ENCODE measurements at places on chromosomes 1 and 21.

GRCh38 chr1:93186667-93187066 lies 6.1 kb downstream of the CCDC18 start:
- no peak for DNase-seq

GRCh38 chr21:42722153-42722552 lies 68.7 kb downstream of the PDE9A start:
- DNase-seq: no peak

DNA sequence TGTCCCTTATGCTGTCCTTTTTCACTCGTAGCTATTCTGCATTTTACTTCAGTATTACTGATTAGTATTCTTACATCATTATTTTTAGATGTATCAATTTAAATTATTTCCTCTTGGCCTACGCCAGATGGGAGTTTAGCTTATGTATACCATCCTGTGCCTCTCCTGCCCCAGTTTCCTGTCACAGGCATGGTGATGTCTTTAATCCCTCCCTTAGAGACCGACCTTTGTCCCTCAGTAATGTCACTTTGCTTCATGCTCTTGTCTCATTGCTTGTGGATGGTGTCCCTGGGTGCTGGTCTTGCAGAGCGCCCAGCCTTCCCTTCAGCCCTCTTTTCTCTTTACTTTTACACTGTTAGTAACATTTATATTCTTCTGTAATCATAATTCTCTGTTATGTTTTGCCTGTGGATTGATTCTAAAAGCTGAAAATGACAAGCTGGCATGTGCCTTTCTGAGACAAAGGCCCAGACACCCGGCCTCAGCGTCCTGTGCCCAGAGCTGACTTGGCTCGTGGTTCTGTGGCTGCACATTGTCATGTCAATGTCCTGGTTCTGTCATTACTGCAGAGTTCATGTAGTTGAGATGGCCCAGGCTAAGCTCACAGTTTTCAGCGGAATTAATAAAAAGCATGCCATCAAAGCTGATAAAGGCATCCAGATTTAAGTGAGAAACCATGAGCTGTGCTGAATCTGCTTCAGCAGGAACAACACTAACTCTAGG lies 100.7 kb downstream of the MTR start:
- no peak for DNase-seq

DNA sequence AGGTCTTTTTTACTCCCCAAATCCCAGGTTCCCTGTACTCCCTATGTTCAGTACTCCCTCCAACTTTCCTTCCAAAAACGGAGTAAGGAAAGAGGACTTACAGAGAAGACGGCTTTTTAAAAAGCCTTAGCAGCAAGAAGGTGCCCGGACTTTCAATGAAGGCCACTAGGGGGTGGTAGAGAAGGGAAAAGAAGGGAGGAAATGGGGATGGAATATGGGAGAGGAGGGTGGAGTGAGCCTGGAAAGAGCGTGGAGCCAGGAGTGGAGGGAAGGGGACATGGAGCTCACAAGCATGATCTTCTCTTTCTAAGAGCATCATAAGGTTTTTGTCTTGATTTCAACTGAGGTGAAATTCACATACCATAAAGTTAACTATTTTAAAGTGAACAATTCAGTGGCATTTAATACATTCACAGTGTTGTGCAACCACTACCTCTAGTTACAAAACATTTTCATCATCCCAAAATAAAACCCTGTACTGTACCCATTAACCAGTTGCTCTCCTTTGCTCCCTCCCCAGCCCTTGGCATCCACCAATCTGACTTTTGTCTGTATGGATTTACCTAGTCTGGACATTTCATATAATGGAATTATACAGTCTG lies 129.9 kb downstream of the ZNF281 start:
- DNase-seq: peak; percentile 37

DNA sequence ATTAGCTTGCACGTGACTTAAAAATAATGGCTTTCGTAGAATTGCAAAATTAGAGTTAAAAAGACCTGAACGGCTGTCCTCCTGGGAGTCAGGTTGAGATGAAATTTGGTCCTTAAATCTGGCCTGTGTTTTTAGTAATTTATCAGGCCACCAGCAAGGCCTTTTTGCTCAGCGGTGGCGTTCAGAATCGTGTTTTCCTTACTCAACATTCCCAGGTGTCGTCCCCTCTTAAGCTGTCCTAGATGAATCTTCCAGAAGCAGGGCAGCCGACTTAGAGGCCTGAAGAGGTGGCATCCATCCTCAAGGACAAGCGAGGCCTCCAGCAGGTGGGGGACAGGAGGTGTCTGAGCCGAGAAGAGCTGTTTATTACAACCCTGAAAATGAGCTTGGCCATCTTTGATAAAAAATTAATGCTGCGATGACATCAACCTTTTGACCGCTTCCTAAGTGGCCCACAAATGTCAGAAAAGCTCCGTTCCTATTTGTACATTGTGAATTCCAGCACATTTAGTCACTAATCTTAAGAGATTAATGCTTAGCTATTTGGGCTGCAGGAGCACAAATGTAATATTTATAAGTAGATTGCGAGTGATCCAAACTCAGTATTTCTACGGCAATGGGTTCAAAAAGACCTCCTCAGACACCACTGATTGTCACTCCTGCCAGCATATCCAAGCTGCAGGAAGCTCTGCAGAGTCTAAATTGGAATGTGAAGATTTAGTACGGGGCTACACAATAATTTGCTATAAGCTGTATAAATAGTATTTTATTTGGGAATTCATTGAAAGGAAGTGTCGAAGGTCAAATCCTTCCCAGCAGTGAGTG lies 344.1 kb upstream of the VAMP3 start:
- no peak for DNase-seq

DNA sequence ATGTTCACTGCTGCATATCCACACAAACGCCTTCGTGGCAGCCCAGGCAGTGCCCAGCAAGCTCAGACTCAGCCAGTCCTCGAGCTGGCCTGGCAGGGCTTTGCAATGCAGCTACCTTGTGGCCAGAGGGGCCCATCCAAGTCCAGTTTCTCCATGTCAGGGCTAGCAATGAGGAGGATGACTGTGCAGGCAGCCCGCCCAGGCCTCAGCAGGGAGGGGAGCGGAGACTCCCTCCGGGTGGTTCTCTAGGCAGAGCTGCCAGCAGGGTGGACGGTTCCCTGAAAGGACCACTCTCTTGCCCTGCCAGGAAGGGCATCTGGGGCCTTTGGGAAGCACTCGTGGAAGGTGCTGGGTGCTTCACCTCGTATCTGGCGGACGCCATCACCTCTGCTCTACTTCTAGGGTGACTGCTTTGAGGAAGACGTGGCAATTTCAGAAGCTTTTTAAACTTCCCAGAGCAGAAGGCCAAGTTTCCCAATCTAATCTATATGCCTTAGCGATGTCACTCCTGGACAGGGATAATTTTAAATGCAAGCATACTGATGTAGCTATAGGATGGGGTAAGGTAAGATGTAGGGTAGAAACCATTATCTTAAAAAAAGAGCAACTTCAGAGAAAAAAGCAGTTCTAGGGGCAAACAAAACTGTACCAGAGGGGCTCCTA lies 56.2 kb downstream of the RUNX1 start:
- DNase-seq: no peak

- DNase-seq: no peak
Observed at GRCh38 chr1:204287466-204287891, 72.2 kb downstream of the PLEKHA6 start.

GRCh38 chr1:9784508-9785133 lies 39.1 kb downstream of the CLSTN1 start:
- DNase-seq: peak; percentile 92

GRCh38 chr1:213327017-213327667 lies 276.1 kb downstream of the RPS6KC1 start:
- DNase-seq: no peak

DNA sequence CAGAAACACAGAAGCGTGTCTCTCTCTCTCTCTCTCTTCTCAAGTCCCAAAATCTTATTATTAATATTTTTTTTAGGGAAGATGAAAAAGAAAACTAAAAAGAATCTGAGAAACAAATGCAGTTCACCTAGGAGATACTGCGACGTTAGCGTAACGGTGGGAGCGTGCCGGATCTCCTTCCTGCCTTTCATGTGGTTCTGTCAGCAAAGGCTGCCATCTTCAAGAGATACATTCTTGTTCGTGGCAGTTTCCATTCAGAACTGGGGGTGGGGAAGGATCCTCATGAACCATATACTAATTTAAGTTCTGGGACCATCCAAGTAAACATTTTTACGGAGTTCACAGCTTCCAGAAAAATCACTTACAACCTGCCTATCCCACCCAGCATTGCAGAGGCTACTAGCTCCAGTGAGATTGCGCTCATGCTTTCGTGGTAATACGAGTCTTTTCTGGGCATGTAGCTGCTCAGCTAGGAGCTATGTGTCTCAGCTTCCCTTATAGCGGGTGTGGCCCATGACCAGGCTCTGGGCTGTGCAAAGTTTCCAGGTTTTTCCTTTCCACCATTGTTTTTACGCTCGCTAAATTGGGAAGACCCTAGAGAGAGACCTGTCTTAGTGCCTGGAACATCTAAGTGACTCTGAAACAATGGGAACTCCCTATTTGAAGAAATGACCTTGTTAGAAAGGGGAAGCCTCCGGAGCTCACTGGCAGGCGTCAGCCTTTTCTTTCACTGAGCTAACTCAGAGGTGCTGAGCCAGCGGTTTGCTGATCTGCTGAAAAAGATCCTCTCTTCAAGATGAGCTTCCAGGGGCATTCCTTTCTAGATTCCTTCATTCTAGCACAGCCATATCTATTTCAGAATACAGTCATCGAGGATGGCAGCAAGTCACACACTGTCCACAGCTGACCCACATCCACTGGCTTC lies 17.3 kb downstream of the SLAMF1 start:
- no peak for DNase-seq

DNA sequence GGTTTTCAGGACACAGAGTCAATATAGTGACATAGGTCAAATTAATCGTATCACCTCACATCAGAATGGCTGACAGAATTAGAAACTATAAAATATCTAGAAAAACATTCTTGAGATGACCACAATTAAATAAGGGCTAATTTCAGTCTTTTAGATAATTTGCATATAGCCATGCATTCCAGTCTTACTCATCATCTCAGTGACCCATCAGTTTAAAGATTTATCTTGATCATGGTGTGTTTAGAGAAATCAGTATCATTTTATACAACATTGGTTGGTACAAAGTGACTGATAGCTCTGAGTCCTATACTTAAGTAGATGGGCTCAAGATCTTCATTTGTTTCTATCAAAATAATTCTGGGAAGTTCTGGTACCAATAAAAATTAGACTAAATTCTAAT lies 262.3 kb upstream of the SNX7 start:
- DNase-seq: no peak

DNA sequence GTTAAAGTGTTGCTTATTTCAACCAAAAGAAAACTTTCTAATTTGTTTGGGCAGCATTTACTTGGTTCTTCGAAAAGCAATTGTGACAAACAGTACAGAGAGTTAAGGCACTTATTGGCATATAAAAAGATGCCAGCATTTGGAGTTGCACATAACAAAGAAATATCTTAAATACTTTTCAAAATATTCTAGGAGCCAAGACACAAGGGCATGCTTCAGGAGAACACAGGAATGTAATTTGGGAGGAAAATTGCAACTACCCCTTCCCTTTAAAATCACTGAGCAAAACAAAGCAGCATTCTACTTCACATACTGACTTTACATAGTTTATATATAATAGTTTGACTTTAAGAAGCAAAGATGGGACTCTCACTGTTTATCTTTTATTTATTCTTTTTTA lies 4.6 kb upstream of the TIE1 start:
- DNase-seq: no peak

- DNase-seq: no peak
Observed at GRCh38 chr1:205514211-205515142, 10.0 kb downstream of the CDK18 start.

DNA sequence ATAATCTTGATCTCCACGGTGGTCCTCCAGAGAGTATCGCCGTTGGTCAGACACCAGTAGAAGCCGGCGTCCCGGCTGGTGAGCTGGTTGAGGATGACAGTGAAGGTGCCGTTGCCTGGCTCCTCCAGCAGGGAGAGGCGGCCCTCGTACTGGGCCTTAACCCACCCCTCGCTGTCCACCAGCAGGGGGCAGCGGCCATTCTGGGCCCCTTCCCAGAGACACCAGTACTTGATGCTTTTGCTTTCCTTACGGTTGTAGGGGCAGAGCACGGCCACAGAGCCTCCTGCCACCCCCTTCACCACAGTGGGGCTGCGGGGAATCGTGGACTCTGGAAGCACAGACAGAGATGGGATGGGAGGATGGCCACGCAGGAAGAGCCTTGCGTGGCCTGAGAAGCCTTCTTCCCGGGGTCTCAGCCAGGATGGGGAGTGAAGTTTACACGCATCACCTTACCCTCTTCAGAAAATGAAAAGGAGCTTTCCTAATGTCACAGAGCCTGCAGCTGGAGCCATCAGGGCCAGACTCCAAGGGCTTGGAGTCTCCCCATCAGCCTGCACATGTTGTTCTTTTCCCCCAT lies 10.7 kb downstream of the PIGR start:
- DNase-seq: peak; percentile 65

DNA sequence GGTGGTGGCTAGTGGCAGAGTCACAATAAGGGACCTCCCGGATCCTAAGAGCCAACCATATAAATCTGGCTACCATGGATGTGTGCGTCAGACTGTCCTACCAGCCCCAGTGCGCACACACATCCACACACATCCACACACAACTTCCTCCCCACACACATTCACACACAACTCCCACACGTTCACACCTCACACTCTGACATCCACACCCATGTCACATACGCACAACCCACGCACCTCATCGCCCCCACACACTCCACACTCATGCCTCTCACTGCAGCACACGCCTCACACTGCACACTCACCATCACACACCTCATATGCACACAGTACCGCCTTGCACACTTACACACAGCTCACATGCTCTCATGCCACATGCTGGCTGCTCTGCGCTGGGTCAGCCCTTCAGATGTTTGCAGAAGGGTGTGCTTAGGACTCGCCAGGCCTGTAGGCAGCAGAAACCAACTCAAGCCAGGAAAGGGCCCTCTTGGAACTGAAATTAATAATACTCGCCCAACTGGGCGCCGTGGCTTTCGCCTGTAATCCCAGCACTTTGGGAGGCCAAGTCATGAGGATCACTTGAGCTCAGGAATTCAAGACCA lies 3.0 kb downstream of the LDLRAD2 start:
- no peak for DNase-seq

- DNase-seq: no peak
Observed at GRCh38 chr1:97505289-97505688, 415.5 kb downstream of the DPYD start.

DNA sequence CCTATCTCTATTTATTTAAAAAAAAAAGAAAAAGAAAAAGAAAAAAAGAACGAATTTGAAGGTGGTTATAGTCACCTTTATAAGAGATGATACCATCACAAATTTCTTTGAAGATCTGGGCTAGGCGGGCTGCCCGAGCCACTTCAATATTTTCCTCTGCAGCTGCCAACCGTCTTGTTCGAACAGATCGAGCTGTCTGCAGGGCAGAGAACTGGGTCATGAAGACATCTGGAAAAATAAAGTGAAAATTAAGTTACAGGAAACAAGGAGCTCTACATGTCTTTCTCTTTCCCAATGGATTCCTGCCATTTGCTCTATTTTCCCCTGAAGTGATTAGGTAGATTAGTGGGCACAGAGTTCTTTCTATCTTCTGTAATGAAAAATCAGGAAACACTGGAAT lies 31.9 kb downstream of the RUSC1 start:
- no peak for DNase-seq

DNA sequence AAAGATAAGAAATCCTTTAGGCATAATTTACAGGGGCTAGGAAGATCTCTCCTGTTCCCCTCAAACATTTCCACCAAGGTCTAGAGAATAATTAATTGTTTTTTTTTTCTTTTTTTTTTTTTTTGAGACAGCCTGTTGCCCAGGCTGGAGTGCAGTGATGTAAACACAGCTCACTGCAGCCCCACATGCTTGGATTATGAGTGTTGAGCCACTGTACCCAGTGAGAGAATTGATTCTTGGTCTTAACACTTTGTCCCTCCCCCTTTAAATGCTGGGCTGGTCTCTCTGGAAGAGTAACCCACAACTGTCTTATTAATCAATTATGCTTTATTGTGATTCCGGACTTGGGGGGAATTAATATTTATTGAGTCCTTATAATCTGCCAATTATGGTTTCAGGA lies 33.4 kb downstream of the ATF3 start:
- no peak for DNase-seq
